ENCODE measurements at places on chromosomes 4 and X. TPM values are rescaled to one million over a fixed set of nuclear protein-coding genes. Genes with fewer than 3 reads are reported as not detected.

Gene SPARCL1
- total RNA-seq: not detected

Gene SH3D19
- not detected for total RNA-seq

DNA sequence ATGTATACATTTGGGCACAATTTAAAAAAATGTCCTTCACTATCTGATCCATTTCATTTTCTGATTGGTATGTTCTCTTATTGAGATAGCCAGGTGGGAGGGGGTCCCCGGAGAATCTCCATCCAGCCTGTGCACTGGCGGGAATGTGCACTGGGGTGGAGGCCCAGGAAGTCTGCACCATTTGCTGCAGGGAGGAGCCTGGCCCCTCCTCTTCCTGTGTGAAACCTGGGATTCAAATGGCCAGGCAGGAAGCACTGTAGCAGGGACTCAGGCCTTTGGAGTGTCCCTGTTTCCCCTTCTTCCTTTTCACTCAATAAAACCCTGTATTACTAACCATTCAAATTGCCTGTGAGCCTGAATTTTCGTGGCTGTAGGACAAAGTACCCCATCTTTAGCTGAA, 44.3 kb downstream of the GPRIN3 start:
- peaks cover 59% of the 10 kb centered on the region for H3K36me3 ChIP-seq
- H3K4me1 ChIP-seq: peaks cover 46% of the 10 kb centered on the region
- no peak for DNase-seq
- no peaks in the 10 kb centered on the region for H3K27me3 ChIP-seq
- no peak overlapping the region for H3K4me3 ChIP-seq

DNA sequence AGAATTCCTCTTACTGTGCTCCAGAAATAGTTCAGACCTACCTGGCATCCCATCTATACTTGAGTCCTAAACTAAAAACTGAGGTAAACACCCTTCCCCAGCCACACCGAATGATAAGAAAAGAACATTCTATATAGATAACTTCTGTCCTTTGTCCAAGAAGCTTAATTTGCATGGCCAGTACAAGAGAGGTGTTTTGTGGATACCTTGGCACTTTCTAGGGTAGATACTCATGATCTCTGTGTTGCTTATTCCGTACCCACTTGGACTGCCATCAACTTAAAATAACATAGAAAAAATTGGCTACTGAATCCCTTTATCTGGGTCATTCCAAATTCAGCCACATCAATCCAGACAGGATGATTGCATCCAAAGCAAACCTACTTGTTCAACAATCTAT, 1050.4 kb downstream of the STIM2 start:
- no peak overlapping the region for H3K4me3 ChIP-seq
- H3K4me1 ChIP-seq: no peaks in the 10 kb centered on the region
- no peak overlapping the region for H3K27ac ChIP-seq
- no peaks in the 10 kb centered on the region for H3K27me3 ChIP-seq

DNA sequence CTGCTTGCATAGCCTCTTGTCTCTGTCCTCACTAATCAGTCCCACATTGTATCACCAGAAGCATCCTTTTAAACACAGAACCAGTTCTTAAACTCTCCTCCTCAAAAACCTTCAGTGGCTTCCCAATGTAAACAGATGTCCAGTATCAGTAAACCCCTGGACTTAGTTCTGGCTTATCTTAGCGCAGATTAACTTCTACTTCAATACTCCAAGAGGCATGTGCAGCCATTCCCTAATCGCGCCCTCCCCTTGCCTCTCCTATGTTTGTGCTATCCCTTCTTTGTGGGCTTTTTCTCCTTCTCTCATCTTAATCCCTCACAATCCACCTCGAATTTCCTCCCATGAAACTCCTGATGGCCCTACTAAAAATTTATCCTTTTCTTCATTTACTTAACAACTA, 193.8 kb downstream of the FBXO8 start:
- peaks cover 3% of the 10 kb centered on the region for H3K27me3 ChIP-seq
- H3K4me3 ChIP-seq: no peak overlapping the region
- no peak overlapping the region for H3K27ac ChIP-seq
- no peaks in the 10 kb centered on the region for H3K36me3 ChIP-seq
- no peak for DNase-seq

DNA sequence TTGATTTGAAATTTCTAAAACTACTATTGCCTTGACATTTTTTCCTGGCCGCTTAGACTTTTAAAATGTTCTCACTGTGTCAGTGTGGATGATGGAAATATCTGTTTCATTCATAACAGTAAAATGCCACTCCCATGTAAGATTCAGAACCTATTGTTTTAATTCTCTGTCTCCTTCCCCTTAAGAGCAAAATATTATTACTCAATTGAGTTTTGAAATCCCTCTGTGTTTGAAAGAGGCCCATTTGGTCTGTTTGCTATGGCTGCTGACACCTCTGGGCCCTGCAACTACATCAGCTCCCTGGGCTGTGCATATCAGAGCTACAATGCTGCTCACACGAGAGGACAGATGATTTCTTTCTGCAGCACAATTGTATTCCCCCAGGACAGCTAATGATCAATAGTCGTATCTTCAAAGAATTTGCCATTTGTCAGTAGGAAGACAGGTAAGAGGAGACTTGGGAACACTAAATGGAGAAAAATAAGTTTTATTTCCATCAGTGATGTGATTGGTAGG, 388.0 kb upstream of the GALNT7 start:
- DNase-seq: no peak
- no peaks in the 10 kb centered on the region for H3K4me1 ChIP-seq
- H3K27ac ChIP-seq: no peak overlapping the region
- no peak overlapping the region for H3K4me3 ChIP-seq

- no peak overlapping the region for H3K27ac ChIP-seq
- H3K36me3 ChIP-seq: peaks cover 2% of the 10 kb centered on the region
- H3K4me3 ChIP-seq: no peak overlapping the region
- no peaks in the 10 kb centered on the region for H3K27me3 ChIP-seq
- H3K4me1 ChIP-seq: peaks cover 20% of the 10 kb centered on the region
- DNase-seq: no peak
Measured at GRCh38 chr4:4640692-4641091, 98.8 kb upstream of the STX18 start.
